Stimulated activated CD8-positive, alpha-beta memory T cell treated with anti-CD3 and anti-CD28 coated beads, Interleukin-7, amount 100 ng/mL, for 4 hours (primary cell): ENCODE measurements at places on chromosomes 12 and 14.

GRCh38 chr14:93734086-93734822 is 54.0 kb downstream of the PRIMA1 start:
- no peak for DNase-seq

- no peak for DNase-seq
Observed at GRCh38 chr14:68365228-68365627, 427.6 kb downstream of the ZFP36L1 start.

GRCh38 chr14:63632932-63633514 is 8.6 kb downstream of the WDR89 start:
- no peak for DNase-seq

DNA sequence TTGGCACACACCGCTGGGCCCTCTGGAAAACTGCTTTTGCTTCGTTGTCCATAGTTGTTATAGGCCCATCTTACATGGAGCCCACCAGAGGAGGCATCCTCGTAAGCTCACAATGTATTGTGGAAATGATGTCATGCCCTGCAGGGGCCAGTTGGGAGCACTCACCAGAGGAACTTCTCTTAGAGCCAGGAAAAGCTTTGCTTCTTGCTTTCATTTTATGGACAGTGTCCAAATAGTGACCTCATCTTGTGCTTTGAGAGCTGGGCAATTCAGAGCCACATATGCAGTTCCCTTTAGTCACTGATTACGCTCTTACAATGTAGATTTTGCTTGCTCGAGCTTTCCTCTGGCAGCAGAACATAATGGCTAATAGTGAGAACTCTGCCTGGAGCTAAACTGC is 275.6 kb downstream of the AACS start:
- no peak for DNase-seq

- no peak for DNase-seq
Observed at GRCh38 chr12:38342444-38342843, 25.9 kb downstream of the ALG10B start.

DNA sequence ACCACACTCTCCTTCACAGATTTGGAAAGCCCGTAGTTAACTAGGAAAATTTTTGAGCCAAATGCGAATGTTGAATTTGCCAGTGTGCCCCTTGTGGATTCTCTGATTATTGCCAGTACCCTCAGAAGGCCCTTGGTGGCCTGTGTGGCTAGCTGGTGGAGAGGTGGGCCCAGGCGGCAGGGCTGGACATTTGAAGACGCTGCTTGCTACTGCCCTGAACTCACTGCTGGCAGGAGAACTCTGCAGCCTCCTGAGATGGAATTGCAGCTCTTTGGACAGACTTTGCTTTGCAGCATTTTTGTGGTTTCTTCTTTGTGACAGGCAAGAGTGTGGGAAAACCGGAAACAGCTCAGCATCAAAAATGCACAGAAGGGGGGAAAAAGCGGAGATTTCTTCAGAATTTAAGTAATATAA is 97.6 kb downstream of the TGFB3 start:
- no peak for DNase-seq

- DNase-seq = no peak
Observed at GRCh38 chr12:1346126-1346525, 248.3 kb downstream of the FBXL14 start.

DNA sequence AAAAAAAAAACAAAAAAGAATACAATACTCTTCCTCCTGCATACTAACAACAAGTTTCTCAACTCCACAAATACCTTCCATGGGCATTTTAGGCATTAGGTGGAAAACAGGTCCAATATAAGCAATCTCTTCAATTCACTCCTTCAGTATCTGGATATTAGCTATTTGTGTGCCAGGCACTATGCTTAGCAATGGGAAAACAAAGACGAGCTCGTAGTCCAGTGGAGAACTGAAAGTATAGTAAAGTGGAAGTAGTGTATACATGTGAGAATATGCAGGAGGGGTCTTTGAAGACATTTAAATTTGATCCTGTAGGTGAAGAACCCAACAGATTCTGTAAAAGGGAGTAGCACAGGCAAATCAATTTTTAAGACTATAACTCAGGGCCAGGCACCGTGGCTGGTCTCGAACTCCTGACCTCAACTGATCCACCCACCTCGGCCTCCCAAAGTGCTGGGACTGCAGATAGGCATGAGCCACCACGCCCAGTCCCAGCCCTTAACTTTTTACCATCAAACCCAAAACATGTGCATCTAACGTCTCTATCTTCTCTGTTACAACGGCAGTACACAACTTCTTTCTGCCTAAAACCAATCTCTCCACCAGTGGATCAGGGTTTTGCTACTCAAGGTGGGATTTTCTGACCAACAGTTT is 10.6 kb downstream of the HECTD1 start:
- no peak for DNase-seq

DNA sequence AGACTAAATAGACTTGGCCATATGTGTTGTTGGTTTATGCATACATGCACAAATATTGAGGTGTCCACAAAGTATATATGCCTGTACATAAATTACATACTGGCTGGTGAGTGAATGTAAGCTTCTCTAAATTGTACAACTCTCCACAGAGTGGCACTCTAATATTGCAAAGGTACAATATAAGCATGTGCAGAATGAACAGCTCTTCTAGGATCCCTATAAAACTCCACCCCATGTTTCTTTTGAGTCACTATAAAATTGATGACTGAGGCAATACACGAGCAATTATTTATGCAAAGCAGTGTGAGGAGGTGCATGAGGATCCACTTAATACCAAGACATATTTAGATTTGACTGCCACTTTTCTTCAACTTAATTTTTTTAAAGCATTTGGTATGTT is 172.2 kb downstream of the NAV3 start:
- DNase-seq = no peak

- no peak for DNase-seq
Observed at GRCh38 chr12:56571121-56571520, 49.5 kb downstream of the RBMS2 start.

DNA sequence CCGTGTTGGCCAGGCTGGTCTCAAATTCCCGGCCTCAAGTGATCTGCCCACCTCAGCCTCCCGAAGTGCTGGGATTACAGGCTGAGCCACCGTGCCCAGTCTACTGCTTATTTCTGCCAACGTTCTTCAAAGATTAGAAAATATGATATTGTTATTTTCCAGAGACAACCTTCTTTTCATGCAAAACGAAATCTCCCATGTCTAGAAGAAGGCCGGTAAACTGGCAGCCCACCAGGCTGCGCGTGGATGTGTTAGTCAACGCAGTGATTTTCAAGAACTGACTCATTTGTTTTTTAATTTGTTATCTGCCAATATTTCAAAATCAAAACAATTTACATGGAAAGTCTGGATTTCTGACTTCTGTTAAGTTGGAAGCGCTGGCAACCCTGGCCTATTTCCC is 169.6 kb downstream of the RIMBP2 start:
- DNase-seq = no peak

- DNase-seq = no peak
Observed at GRCh38 chr14:46480817-46481216, 170.8 kb downstream of the RPL10L start.

GRCh38 chr14:72678356-72678755 is 215.5 kb downstream of the DPF3 start:
- DNase-seq = no peak

DNA sequence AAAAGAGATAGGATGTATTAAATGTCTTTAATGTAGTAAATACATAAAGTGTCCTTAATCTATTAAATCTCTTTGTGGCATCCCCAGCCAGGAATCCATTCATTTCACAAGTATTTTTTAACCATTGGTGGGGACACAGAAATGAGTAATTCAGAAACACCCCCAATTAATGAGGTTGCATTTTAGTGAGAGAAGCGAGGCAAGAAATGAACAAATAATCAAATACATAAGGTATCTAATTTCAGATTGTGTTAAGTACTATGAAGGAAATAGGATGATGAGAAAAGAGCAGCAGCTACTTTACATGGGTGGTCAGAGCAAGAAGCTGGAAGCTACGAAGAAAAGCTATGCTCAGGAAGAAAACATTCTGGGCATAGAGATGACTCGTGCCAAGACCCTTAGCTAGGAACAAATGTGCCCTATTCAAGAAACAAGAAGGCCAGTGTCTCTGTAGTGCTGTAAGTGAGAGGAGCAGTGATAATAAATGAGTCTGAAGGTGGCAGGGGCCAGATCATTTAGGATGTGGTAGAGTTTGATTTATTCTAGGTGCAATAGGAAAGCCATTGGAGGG is 60.5 kb upstream of the IGF1 start:
- no peak for DNase-seq

DNA sequence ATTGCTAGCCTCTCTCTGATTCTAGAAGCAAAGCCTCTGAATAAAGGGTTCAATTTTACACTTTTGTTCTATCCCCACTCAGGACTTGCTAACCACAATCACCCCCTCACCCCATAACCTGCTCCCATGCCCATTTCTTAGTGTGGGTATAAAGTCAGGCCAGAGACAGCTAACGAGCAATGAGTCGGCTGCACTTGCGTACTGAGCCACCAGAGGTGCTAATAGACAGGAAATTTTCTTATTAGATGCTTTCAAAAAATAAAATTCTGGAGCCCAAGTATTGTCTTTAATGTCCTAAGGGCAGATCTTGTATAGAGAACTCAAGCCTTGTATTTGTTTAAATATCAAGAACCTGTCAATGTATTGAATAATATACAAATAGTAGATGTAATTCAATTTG is 256.9 kb downstream of the SYT1 start:
- no peak for DNase-seq

GRCh38 chr12:108360487-108360886 is 21.4 kb upstream of the CMKLR1 start:
- no peak for DNase-seq

GRCh38 chr14:102084931-102085330 is 1.9 kb downstream of the HSP90AA1 start:
- DNase-seq = no peak
